HCT116 (cell line): ENCODE measurements at places on chromosomes 4 and X.

- no peak overlapping the region for H3K4me3 ChIP-seq
- no peaks in the 10 kb centered on the region for H3K27me3 ChIP-seq
- no peak overlapping the region for H3K27ac ChIP-seq
- H3K4me1 ChIP-seq: no peaks in the 10 kb centered on the region
Measured at GRCh38 chr4:176616151-176616550, 176.6 kb downstream of the VEGFC start.

- no peak overlapping the region for H3K27ac ChIP-seq
- no peaks in the 10 kb centered on the region for H3K36me3 ChIP-seq
- no peak for DNase-seq
- H3K4me3 ChIP-seq: no peak overlapping the region
- H3K27me3 ChIP-seq: no peaks in the 10 kb centered on the region
- H3K4me1 ChIP-seq: no peaks in the 10 kb centered on the region
Measured at GRCh38 chr4:101701551-101701950, 89.0 kb upstream of the BANK1 start.

- no peaks in the 10 kb centered on the region for H3K4me1 ChIP-seq
- no peak for DNase-seq
- no peak overlapping the region for H3K27ac ChIP-seq
Measured at GRCh38 chr4:167248271-167248670, 14.0 kb upstream of the SPOCK3 start.

- peak; percentile 68 for DNase-seq
- H3K36me3 ChIP-seq: no peaks in the 10 kb centered on the region
- H3K4me1 ChIP-seq: peaks cover 4% of the 10 kb centered on the region; the same call in 1 of the 2 replicates
- peak within 1 kb of the TSS; percentile 13; the same call in 1 of the 2 replicates for H3K4me3 ChIP-seq
- no peak within 1 kb of the TSS for H3K27ac ChIP-seq
Measured at GRCh38 chrX:15737959-15738902, at the start of gene CA5B. TSS of gene CA5B (plus strand) at chrX:15738270. CDS start at chrX:15750024, 11,754 bp downstream.

- no peaks in the 10 kb centered on the region for H3K36me3 ChIP-seq
- peak overlapping the region; percentile 31 for H3K4me3 ChIP-seq
Measured at GRCh38 chrX:13693341-13693961, 4.5 kb downstream of the RAB9A start.

DNA sequence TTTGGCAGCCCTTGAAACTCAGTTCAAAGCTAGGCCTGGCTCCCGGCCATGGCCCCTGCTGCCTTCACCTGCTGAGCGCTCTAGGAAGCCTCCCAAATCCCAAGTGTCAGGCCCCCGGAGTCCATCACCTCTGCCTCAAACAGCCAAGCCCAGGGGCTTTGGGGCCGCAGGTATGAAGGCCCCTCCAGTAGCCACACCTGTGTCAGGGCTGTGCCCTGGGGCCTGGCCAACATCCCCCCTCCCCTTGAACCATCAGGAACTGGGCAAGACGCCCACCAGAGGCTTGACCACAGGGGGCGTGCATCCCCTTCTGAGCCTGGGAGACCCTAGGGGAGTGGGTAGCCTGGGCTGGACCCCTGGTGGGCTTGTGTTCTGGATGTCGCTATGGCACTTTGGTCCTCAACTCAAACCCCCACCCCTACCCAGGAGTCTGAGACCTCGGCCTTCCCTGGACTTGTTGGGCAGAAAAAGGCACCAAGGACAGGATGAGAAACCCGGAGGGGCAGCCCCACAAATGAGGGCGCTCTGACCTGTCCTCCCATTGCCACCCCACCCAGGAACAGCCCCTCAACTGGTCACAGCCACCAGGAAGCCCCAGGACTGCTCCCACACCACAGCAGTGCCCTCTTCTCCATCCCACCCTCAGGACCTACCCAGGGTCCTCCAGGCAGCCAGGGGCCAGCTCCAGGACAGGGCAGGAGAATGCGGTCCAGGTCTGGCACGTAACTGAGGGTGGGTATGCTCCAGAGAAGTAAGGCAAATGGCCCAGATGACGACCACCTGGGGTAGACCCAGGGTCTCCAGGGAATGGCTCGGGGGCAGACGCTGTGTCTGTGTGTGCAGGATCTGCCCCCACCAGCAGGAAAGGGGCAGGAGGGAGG lies 4.2 kb upstream of the SLBP start:
- H3K27me3 ChIP-seq: no peaks in the 10 kb centered on the region
- H3K4me1 ChIP-seq: peaks cover 28% of the 10 kb centered on the region
- H3K36me3 ChIP-seq: no peaks in the 10 kb centered on the region
- DNase-seq: no peak

- peaks cover 15% of the 10 kb centered on the region for H3K4me1 ChIP-seq
- DNase-seq: no peak
- no peak overlapping the region for H3K4me3 ChIP-seq
- no peaks in the 10 kb centered on the region for H3K27me3 ChIP-seq
Measured at GRCh38 chrX:154121961-154122360, 22.1 kb upstream of the OPN1LW start.

GRCh38 chrX:133493366-133493765 lies 78.1 kb upstream of the GPC4 start:
- no peaks in the 10 kb centered on the region for H3K4me1 ChIP-seq
- H3K27me3 ChIP-seq: no peaks in the 10 kb centered on the region
- H3K36me3 ChIP-seq: no peaks in the 10 kb centered on the region
- H3K4me3 ChIP-seq: no peak overlapping the region
- DNase-seq: no peak
- H3K27ac ChIP-seq: no peak overlapping the region

DNA sequence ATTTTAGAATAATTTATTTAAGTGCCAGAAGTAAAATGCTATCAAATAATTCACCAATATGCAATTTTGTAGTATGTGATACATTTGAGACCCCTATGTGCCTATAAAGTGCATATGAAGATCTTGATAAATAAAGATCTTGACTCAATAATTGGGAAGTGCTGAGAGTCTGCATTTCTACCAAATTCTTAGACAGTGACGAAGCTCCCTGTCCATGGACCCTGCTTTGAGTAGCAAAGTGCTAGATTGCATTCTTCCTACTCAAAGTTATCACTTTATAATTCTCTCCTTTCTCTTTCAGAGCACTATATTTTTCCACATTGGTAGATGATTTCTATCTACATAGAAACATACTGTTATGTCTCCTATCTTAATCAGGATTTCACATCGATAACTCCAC lies 1393.9 kb downstream of the ARAP2 start:
- H3K27ac ChIP-seq: no peak overlapping the region
- DNase-seq: no peak
- H3K27me3 ChIP-seq: no peaks in the 10 kb centered on the region

GRCh38 chr4:38902695-38903094 lies 35.1 kb downstream of the FAM114A1 start:
- DNase-seq: no peak
- H3K36me3 ChIP-seq: no peaks in the 10 kb centered on the region; the same call in 1 of the 2 replicates
- no peak overlapping the region for H3K4me3 ChIP-seq
- no peak overlapping the region for H3K27ac ChIP-seq
- no peaks in the 10 kb centered on the region for H3K27me3 ChIP-seq

DNA sequence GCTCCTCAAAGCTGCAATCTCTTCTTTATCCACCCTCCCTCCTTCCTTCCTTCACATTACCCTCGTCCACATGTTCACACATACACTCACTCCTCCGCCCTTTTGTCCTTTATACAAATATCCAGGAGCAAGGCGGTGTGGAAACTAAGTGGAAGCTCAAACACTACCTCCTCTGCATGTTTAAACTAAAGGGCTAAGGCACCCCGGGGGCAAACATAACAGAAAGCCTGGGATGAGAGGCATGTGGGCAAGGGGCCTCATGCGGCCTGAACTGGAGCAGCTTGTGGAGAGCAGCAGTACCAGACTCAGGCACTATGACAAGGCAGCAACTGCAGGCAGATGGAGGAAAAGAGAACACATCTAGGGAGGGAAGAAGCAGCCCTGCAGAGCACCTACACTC lies 9.5 kb downstream of the MAB21L2 start:
- H3K27ac ChIP-seq: no peak overlapping the region
- no peaks in the 10 kb centered on the region for H3K4me1 ChIP-seq
- H3K27me3 ChIP-seq: no peaks in the 10 kb centered on the region

- no peak overlapping the region for H3K27ac ChIP-seq
- no peak for DNase-seq
- no peaks in the 10 kb centered on the region for H3K4me1 ChIP-seq
- H3K36me3 ChIP-seq: no peaks in the 10 kb centered on the region
- no peak overlapping the region for H3K4me3 ChIP-seq
Measured at GRCh38 chrX:123330229-123330942, 146.3 kb downstream of the GRIA3 start.

DNA sequence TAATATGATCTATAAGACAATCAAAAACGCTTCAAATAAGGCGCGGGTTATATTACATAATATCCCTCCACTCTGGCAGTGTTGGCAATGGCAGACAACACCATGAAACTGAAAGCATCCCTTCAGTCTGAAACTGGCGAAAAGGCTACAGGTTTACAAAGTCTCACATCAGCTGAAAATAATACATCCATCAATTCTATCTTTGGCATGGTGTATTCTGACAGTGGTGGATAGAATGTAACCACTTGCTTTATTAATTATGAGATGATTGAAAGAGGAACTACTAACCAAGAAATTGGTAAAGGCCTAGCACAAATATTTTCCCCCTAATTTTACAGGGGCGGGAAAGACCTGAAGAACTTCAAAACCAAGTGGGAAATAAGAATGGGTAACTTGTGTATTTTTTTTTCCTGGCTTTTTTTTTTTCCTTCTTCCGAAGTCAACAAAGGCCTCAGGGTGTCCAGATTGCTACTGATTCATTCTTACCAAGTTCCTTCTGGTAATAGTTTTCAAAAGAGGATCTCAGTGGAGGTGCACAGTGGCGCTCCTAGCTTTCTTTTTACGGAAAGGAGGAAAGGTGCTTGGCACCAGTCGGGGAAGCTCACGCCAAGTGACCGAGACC lies 728 bp downstream of the UBA6 start:
- H3K27me3 ChIP-seq: no peaks in the 10 kb centered on the region
- no peak for DNase-seq
- no peaks in the 10 kb centered on the region for H3K36me3 ChIP-seq
- peak overlapping the region; percentile 55 for H3K27ac ChIP-seq
- peak overlapping the region; percentile 94 for H3K4me3 ChIP-seq

GRCh38 chrX:18016941-18017340 lies 155.8 kb upstream of the RAI2 start:
- H3K4me1 ChIP-seq: no peaks in the 10 kb centered on the region
- H3K27me3 ChIP-seq: no peaks in the 10 kb centered on the region
- no peak for DNase-seq
- no peak overlapping the region for H3K27ac ChIP-seq

DNA sequence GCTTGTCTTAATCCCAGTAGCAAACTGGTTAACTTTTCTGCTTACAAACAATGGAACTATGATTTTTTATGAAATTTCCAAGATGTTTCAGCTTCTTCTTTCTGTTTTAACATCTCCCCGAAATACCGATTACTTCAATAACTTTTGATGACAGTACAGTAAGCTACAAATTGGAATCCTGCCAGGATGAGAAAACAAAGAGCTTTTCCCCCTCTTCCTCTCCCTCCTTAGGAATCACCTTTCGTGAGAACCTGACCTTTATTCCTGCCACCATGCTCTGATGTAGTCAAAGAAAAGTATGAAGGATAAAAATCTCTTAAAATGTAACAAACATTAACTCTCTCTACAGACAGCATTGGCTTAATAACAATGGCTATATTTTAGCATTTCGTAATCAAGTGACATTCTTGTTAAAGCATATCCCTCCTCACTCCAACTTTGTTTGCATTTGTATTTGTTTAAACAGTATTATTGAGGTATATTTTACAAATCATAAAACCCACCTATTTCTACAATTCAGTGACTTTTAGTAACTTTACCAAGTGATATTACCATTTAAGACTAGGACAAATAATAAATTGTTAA lies 148.7 kb upstream of the NAP1L5 start:
- H3K4me3 ChIP-seq: no peak overlapping the region
- H3K27me3 ChIP-seq: no peaks in the 10 kb centered on the region
- H3K27ac ChIP-seq: no peak overlapping the region

GRCh38 chrX:131650637-131651410 lies 107.0 kb downstream of the OR13H1 start:
- DNase-seq: no peak
- no peak overlapping the region for H3K27ac ChIP-seq
- peaks cover 9% of the 10 kb centered on the region; the same call in 1 of the 2 replicates for H3K4me1 ChIP-seq

GRCh38 chr4:115272594-115272993 lies 159.2 kb upstream of the NDST4 start:
- no peak overlapping the region for H3K4me3 ChIP-seq
- no peak for DNase-seq
- H3K4me1 ChIP-seq: no peaks in the 10 kb centered on the region
- no peaks in the 10 kb centered on the region for H3K27me3 ChIP-seq
- no peak overlapping the region for H3K27ac ChIP-seq
- H3K36me3 ChIP-seq: no peaks in the 10 kb centered on the region

GRCh38 chr4:107500551-107500950 lies 219.5 kb downstream of the PAPSS1 start:
- DNase-seq: no peak
- no peak overlapping the region for H3K27ac ChIP-seq

GRCh38 chrX:38357747-38358673 lies 5.6 kb downstream of the OTC start:
- no peak overlapping the region for H3K27ac ChIP-seq
- H3K4me3 ChIP-seq: no peak overlapping the region
- no peaks in the 10 kb centered on the region for H3K36me3 ChIP-seq
- H3K4me1 ChIP-seq: no peaks in the 10 kb centered on the region

- DNase-seq: no peak
- no peaks in the 10 kb centered on the region for H3K27me3 ChIP-seq
- H3K4me1 ChIP-seq: no peaks in the 10 kb centered on the region
- no peaks in the 10 kb centered on the region for H3K36me3 ChIP-seq
- H3K4me3 ChIP-seq: no peak overlapping the region
Measured at GRCh38 chrX:103910430-103910829, 52.0 kb upstream of the TMSB15B start.

DNA sequence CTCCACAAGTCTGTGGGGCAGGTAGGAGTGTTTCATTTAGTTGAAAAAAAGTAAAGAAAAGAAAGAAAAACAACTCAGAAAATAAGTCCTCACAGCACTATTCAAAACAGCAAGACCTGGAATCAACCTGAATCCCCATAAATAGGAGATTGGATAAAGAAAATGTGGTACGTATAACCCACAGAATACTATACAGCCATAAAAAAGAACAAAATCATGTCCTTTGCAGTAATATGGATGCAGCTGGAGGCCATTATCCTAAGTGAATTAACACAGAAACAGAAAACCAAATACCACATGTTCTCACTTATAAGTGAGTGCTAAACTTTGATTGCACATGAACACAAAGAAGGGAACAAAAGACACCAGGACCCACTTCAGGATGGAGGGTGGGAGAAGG lies 71.9 kb downstream of the ARSJ start:
- H3K36me3 ChIP-seq: no peaks in the 10 kb centered on the region
- DNase-seq: no peak
- H3K27me3 ChIP-seq: no peaks in the 10 kb centered on the region
